Type B pancreatic cell (in vitro differentiated cells): ENCODE measurements at places on chromosomes 11 and 22. TPM values are rescaled to one million over a fixed set of nuclear protein-coding genes. Genes with fewer than 3 reads are reported as not detected.

The PLAAT4 gene
- 131 and 152 TPM in 2 replicates for total RNA-seq

The CLDN5 gene
- total RNA-seq, result 1.00 and 2.2 TPM in 2 replicates

DNA sequence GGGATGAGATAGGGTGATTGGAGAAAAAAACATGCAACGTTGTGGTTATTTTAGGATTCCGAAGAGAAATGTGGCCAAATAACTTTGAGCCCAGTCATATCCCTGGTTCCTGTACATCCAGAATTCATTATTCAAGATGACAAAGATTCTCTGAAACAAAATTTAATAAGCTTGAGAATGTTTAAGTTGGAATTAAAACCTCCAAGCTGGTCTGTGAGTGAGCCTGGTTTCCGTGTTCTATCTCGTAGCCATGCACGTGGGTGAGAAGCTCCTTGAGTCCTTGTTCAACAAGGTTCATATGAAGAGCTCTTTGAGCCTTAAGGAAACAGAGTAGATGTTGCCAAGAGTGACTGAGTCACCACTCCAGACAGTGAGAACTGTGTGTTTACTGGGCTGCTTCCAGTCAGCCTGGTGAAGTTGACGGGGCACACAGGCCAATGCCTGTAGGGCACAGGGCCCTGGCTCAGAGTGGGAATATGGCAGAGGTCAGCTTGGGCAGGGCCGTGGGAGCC, 206.5 kb downstream of the NAV2 start:
- DNase-seq, result no peak

GRCh38 chr22:30127749-30128166, 47.5 kb downstream of the HORMAD2 start:
- no peak for DNase-seq
